ENCODE measurements at places on chromosomes 5 and 9.
A peak's percentile ranks its signal among the peaks of the same experiment; 100 is the strongest.

GRCh38 chr5:71924325-71924724, 182.9 kb upstream of the MAP1B start:
- no peak for DNase-seq

GRCh38 chr9:79674052-79674777, 102.5 kb downstream of the TLE4 start:
- no peak for DNase-seq

DNA sequence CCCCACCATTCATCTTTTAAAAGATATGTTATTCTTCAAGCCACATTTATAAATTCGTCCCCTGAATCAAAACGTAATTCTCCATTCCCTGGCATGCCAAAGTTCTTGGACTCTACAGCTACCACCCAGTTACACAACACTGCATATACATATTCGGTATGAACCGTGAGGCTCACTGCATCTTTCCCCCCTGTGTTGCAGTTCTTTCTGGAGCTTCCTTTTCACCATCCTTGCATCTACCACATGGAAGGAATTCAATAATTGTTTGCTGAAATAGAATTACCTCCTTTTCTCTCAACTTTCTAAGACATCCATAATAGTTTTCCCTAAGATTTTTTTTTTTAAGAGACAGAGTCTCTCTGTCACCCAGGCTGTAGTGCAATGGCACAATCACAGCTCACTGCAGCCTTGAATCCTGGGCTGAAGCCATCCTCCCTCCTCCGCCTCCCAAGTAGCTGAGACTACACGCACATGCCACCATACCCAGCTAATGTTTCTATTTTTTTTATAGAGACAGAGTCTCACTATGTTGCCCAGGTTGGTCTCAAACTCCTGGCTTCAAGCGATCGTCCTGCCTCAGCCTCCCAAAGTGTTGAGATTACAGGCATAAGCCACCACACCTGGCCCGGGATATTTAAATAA, 3.3 kb downstream of the LPAR1 start:
- DNase-seq = no peak

DNA sequence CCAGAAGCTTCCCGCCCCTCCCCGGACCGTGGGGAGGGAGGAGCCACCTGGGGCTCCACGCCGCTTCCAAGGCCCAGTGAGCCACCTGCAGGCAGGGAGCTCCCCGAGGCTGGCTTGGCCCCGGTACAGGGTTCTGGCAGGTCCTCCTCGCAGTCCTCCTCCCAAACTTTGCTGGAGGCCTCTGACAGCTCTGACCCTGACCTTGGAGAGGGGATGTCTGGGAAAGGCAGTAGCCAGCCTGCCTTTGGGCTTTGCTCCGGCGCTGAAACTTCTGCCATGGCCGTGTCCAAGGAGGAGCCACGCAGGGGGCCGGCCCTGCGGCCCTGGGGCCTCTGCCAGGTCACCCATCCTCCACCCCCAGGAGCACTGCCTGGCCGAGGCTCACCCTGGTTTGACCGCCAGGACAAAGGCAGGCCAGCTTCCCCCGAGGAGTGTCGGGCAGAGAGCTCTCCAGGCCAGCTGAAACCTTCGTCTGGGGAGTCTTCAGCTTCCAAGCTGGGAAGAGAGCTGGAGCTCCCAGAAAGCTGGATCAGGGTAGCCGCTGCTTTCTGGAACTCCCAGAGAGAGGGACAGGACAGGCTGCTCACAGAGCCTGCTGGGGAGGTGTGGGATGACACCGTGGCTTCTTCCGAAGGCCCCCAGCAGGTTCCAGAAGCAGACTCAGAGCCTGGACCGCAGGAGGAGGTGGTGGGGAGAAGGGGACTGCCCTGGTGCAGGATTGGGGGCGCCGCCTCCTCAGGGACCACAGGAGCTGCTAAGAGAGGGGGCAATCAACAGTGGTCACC, 9.0 kb upstream of the QSOX2 start:
- DNase-seq = no peak

DNA sequence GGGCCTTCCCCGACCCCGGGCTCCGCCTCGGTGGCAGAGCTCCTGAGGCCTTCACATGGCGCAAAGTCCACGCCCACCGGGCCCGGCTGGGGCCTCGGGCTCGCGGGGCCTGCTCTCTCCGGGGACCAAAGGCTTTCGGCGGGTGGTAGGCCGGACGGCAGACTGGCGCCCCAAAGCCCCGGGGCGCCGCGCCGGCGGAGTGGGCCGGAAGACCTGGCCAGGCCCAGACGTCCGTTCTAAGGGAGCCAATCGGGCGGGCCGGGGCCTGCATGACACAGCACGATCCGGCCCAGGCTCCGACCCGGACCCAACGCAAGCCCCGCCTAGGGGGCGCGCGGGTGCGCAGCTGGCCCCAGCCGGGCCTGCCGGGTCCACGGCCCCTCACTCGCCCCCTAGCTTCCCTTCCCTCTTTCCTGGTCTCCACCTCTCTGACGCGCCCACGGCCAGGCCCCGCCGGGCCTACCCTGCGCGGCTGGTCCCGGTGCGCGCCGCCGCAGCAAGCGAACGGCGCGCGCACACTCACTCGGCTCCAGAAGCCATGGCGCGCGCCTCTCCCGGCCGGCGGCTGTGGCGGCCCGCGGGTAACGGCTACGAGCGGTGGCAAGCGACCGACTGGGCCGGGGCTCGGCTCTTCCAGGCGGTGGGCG, 488 bp downstream of the VCP start:
- peak; percentile 56 for DNase-seq

DNA sequence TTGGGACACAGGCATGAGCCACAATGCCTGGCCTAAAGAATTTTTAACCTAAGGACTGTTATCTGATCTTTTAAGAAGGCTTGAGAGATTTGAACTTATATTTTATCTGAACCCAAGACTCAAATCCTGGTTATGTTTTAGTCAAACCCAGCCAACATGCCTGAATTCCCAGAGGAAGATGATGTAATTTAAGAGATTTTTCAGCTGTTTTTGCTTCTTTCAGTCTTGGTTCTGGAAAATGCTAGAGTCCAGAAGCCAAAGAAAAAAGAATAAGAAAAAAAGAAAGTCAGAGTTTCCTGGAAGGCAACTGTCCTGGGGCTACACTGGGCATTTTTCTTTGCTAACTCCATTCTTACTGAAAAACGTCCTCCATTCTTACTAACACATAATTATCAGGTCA, 85.8 kb downstream of the SNX18 start:
- no peak for DNase-seq

DNA sequence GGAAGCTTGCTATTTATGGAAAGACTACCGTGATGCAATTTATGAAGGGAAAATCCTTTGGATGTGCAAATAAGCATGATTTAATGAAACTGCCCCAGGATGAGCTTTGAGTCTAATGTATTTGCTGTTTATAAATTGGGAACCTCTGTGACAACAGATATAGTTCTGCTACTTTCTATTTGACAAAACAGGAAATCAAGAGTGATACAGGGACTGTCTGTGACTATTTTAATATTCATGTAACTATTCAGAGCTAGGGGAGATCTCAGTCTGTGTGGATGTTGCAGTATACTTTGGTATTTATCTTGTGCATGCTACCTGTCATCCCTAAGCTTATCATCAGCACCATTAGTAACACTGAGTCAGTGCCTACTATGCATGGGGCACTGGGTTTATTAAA, 132.1 kb downstream of the PDZD2 start:
- no peak for DNase-seq

- no peak for DNase-seq
Measured at GRCh38 chr5:160802592-160802991, 49.4 kb downstream of the ATP10B start.
